Ureter (tissue), 1 donor: ENCODE measurements at places on chromosomes 12 and 14.

DNA sequence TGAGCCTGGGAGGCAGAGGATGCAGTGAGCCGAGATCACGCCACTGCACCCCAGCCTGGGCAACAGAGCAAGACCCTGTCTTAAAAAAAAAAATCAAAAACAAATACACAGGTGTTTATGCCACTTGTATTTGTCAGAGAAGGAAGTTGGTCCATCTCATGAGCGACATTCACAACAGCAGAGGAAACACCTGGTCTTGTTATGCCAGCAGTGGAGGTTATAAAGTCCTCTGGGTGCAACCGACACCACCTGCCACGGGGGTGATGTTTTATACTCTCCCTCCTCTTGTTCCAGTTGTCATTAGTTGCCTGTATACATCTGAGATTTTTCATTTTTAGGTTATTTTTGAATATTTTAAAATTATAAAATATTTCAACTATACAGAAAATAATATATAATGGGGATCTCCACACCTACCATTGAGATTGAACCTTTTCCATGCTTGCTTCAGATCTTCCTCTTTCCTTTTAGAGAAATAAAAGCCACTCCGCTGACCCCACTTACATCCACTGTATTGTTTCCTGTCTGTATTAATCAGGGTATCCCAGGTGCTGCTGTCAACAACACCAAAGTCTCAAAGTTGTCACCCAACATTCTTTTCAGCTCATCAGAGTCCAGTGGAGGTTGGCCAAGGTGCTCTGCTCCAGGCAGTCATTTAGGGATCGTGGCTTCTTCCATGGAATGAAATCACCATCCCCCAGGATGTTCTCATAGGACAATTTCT, 65.1 kb downstream of the RNFT2 start:
- no peak for DNase-seq

GRCh38 chr12:121062391-121063045, 23.5 kb upstream of the OASL start:
- DNase-seq, result no peak

- no peak for DNase-seq
Measured at GRCh38 chr12:120851944-120852343, 52.2 kb downstream of the SPPL3 start.

GRCh38 chr12:130300090-130300489, 37.6 kb upstream of the PIWIL1 start:
- no peak for DNase-seq

- no peak for DNase-seq
Measured at GRCh38 chr12:75177997-75178396, 31.6 kb downstream of the KCNC2 start.

DNA sequence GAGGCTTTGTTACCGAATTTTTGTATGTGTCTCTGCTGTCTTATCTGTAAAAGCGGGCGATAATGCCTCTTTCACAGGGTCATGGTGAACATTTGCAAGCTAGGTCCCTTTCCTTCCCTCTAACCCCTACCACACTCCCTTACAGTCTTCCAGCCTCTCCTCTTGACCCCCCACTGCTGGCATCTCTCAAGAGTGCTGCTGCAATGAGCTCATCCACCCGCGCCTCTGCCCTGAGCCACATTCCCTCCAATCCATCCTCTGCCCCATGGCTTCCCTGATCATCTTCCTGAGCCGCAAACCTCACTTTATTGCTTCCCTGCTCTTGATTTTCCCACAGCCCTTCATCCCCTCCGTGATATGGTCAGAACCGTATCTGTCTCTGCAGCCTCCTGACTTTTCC, 343.6 kb downstream of the BCL11B start:
- no peak for DNase-seq
